ENCODE measurements at places on chromosomes 6 and 20. TPM values are rescaled to one million over a fixed set of nuclear protein-coding genes. Genes with fewer than 3 reads are reported as not detected.

The FGD2 gene
- total RNA-seq = not detected

The AGPAT1 gene
- 55.3 TPM for total RNA-seq

The TMEM217 gene
- total RNA-seq = 0.37 TPM

The HDDC2 gene
- total RNA-seq = 149 TPM

GRCh38 chr20:22586645-22587310 lies 2.4 kb upstream of the FOXA2 start:
- no peak for DNase-seq

GRCh38 chr6:31702405-31702818 lies 712 bp downstream of the ABHD16A start:
- DNase-seq = no peak

- peak; percentile 43 for DNase-seq
Observed at GRCh38 chr6:54085541-54085940, 25.7 kb upstream of the MLIP start.

DNA sequence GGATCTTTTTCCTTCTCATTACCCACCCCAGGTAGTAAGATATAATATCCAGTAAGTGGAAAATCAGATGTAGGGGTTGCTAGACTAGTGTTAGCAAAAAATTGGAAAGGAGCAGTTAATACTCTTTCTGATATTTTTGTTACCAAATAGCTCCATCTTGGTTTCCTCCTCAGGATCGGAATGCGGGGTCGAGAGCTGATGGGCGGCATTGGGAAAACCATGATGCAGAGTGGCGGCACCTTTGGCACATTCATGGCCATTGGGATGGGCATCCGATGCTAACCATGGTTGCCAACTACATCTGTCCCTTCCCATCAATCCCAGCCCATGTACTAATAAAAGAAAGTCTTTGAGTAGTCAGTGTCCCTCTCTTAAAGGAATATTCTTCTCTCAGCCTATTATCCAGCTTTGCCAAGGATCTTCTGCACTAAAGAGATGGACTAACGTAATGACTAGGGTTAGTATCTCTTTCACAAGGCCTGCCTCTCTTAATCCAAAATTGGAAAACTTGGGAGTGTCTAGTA lies 1.5 kb downstream of the ROMO1 start:
- DNase-seq = no peak

DNA sequence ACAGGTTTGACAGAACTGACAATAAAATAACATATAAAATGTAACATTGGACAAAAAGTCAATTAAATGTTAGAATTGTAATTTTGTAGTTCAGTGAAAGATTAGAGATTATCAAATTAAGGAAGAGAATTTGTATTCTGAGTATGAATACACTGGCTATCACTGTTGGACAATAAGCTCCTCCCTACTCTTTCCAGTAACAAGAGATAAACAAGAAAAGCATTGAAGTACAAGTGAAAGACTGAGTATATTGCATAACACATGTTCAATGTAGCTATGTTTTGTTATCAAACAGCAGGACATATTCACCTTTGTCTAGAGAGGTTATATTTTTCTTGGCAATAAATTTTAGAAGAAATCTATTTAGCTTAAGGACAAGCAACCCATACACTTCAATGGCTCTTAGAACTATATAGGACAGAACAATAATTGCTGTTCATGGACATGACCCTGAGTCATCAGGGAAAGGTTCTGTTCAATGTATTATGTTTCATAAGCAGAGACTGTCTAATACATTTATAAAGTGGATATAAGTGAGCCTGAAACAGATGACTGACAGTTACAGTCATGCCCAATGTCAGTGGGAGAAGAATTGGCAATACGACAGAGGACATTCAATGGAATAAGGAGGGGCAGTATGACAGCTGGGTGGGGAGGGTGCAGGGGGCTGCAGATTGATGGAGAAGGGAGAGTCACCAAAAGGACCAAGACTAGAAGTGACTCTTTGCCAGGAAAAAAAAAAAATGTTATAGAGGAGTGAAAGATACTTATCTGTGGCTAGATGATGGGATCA lies 520.4 kb downstream of the FRK start:
- no peak for DNase-seq

DNA sequence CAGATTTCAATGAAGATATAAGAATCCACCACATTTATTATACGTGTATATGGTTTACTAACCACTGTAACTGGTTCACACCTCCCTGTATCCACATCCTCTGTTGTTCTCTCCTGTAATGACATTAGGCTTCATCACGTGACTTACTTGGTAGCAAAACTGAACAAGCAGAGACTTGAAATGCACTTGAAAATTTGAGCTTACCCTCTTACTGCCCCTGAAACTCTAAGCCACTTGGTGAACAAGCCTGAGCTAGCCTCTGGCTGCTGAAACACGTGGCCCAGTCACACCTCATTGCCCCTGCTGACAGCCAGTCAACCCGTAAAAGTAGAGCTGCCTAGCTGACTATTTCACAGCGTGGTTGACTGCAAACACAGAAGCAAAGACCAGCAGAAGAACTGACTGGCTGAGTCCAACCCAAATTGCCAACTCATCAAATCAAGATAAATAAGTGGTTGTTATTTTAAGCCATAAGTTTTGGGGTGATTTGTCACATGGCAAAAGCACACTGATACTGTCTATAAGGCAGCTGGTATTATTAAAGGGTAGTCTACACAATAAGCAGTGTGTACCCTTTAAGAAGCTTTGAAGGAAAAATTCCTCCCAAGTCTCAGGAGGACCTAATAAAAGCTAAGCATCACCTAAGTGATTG lies 109.0 kb downstream of the RALGAPA2 start:
- peak; percentile 1 for DNase-seq

GRCh38 chr6:104941729-104942091 lies 15.2 kb upstream of the LIN28B start:
- no peak for DNase-seq

DNA sequence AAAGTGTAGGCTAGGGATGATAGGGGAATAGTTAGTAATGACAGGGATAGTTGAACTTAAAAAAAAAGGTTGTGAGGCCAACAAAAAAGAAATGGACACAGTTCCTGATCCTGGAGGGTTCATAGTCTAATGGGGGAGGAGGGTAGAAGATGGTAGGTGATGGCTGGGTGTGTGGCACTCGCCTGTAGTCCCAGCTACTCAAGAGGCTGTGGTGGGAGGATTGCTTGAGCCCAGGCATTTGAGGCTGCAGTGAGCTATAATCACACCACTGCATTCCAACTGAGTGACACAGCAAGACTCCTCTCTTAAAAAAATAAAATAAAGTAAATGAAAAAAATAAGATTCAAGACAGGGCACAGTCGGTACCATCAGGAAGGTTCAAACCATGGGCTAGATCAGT lies 2.4 kb upstream of the MICB start:
- peak; percentile 65 for DNase-seq

DNA sequence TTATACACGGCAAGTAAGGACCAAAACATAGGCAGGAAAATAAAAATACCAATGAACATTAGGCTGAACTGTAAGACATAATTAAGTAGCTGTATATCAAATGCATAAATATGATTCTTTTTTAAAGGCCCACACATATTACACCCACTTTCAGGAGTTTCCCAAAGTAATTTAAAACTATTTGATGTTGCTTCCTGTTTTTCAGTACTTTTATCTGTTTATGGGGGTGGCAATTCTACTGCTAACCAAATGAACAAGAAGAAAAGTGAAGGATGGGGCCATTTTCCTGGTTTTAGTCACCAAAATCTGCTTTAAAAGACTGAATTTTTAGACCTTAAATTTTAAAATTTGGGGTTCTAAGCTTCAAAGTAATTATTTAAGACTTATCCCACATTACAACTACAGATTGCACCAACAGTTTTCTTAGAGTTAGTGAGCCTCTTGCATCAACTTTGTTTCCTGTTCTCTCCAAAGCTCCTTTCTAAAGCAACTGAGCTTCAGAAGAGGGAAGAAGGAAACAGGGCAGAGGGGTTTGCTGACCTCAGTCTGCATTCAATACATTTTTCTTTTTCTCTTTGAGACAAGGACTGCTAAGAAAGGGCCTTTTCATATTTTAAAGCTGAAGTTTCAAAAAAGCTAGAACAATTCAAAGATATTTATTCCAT lies 191.0 kb downstream of the BACH2 start:
- DNase-seq = no peak

DNA sequence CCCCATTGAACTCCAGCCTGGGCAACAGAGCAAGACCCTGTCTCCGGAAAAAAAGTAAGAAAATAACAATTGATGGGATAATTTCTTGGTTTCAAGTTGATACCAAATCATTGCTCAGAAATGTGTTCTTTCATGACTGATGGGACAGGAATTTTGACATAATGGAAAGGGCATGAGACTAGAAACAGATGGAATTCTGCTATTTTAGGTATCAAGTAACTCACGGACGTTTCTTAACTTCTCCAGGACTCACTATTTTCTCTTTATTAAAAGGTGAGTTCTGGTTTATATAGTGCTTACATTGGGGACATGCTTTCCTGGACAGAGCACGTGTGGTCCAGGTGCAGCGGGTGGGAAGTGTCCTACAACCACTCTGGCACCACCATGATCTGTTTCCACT lies 6.0 kb upstream of the DSP start:
- peak; percentile 18 for DNase-seq
